ENCODE measurements at places on chromosomes 16 and 17. TPM values are rescaled to one million over a fixed set of nuclear protein-coding genes. Genes with fewer than 3 reads are reported as not detected.

DNA sequence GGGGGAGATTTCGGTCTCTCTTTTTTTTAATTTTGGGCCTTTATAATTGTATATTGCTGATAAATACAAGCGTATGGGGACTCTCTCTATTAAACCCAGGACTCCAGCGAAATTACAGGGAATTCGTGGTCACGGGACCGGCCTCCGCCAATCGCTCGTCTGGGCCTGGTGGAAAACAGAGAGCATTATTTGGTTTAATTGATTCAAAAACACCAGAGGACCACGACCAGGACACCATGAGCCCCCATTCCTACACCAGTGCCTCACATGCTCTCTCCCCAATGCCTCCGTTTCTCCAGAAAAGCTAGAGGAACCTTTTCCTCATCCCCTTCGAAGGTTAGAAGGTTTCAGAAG, at the start of gene HOXB2:
Gene HOXB2 (minus strand): TSS at position 88 of the 354 bp plus-strand sequence. CDS start 198 bp downstream, outside the sequence.
- DNase-seq: no peak

DNA sequence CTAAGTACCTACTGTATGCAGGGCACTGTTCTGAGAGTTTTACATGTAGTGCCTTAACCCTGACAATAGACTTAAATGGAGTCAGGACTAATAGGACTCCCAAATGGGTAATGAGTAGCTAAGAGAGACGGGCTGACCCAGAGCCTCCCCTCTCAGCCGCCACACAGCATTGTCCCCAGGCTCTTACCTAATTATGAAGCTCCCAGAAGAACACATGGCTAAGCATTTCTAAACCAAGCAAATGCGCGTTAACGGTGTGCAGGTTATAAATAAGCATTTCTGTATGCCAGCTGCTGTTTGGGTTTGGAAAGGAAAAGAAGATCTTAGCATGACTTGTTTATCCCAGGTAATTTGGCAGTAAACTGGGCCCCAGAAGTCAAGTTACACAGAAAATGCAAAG, 14.3 kb downstream of the KATNIP start:
- no peak for DNase-seq

- DNase-seq: no peak
Measured at GRCh38 chr17:4540224-4540651, 14.9 kb downstream of the MYBBP1A start.

DNA sequence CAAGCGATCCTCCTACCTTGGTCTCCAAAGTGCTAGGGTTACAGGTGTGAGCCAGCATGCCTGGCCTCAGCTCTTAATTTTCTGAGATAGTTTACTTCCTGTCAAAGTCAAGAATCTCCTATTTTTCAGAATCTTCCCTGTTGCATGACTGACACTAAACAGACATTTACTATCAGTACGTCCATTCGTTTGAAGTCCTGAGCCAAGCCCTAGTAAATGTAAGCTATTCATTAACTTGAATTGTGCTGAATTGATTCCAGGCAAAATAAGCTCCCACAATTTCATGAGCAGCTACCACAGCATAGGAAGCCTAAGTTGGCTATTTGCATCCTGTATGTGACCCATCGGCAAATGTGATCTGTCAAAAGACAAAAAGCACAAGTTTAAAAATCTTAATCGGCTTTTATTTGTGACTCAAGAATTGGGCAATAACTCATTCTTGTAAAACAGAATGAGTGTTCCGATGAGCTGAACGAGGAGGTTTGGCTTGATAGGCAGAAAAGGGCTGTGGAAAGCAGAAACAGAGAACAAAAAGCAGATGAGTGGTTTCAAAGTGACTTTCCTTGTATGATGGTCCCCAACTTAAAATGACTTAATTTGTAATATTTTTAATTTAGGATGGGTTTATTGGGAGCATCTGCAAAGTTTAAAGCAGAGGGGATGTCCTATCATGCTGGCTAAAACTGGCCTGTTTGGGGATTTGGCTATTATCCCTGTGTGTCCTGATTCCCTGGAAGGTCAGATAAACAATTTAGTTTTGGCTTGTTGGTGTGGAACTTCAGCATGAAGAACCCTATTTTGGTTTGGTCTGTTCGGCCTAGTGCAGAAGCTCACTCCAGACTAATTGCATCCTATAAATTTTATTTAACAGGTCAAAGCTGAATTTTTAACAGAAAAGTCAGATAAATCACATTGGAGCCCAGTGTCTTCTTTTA, 14.2 kb downstream of the RNF112 start:
- DNase-seq: no peak

- peak; percentile 46 for DNase-seq
Measured at GRCh38 chr16:89048871-89049422, 44.7 kb upstream of the ACSF3 start.

- no peak for DNase-seq
Measured at GRCh38 chr17:80198144-80198661, 21.9 kb downstream of the SGSH start.

- peak; percentile 24 for DNase-seq
Measured at GRCh38 chr17:1916963-1917715, 87.3 kb downstream of the RPA1 start.

DNA sequence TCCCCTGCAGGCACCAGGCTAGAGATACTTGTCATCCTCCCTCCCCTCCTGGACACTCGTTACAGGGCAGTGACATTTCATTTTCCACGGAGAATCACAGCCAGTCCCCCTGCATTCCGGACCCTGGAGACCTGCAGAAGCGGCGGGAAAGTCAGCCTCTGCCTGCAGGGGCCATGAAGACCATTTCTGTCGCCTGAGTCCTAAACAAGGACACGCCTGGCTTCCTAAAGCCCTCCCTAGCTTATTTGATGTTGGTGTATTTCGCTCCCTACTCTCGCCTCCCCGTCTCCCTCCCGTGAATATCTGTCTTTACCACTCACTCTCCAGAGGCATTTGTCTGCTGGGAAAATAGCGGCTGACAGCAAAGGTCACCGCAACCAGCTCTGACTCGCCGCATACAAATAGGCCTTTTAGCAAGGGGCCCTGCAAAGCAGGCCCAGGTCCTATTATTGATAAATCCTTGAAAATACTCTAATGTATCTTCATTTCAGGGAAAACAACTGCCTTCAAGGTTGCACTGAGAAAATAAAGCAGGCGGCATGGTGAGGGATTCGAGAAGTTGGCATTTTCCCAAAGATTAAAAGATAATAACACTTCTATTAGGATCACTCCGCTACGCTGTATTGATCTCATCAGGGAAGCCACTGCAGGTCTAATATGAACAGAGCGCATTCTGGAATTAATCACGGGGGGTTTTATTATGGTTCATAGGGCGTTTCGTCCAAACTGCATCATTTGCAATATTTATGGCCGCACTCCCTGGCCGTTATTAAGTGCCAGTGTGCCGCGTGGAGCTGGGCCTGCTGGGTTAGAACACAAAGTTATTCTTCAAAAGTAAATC, 447.1 kb upstream of the CDH5 start:
- DNase-seq: no peak

- DNase-seq: no peak
Measured at GRCh38 chr16:75471723-75472633, 7.5 kb upstream of the TMEM170A start.

- no peak for DNase-seq
Measured at GRCh38 chr16:19578378-19578971, 23.0 kb downstream of the VPS35L start.

- DNase-seq: no peak
Measured at GRCh38 chr17:8703001-8703400, 41.6 kb downstream of the CCDC42 start.

DNA sequence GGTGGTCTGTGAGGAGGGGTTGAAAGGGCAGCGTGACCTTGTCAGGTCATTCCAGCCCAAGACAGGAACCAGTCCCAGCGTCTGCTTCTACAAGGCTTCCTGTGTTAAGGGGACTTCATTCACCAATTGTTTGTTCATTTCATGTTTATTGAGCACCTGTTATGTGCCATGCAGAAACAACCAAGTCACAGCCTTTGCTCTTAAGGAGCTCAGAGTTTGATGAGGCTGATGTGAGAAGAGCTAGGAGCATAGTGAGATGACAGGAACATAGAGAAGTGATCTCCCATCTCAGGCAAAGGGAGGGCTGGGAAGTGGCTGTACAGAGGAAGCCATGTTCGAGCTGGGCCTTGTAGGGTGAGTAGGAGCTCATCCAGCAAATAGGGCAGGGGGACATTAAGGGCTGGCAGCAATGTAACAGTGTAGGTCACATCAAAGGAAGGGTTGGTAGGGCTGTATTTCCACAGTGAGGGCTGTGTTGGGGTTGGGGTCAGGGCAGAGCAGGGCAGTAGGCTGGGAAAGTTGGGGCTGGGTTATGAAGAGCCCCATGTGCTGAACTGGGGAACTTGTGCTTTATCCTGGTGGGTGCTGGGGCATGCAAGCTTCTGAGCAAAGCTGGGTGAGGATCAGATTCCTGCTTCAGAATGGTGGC, 79.8 kb downstream of the ARHGAP23 start:
- no peak for DNase-seq

- no peak for DNase-seq
Measured at GRCh38 chr16:10896165-10896564, 19.2 kb downstream of the CIITA start.

DNA sequence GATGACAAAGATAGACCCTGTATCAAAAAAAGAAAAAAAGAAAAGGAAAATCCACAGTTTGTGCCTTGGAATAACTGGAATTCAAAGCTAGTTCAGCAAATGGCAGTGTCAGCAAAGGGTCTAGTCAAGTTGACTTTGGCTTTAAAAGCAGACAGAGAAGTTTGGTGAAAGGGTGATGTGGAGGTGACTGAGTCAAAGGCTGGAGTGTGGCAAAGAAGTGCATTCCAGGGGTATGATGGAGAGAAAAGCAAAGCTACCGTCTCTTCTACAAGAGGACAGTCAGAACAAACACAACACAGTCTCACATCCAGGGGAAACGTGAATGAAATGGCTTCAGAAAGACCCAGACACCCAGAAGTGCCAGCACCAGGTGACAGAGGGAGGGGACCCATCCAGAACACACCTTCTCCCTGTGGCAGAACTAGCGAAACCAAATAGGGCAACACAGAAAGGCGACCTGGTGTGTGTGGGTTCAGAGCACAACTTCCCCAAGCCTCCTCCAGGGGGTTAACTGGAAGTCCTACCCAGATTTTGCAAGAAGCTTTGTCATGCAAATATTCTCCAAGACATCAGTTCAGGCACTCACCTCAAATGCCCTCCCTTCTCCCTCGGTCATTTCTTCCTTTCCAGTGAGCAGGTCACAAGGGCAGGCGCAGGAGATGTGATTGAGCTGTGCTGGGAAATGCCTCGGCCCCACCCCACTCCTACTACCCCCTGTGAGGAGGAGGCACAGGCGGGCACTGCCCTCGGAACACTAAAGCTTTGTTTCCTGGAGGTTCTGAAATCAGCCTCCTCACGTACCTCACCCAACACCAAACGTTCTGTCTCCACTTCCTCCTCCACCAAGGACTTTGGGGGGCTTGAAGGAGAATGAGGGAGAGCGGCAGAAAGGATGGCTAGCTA, 481.9 kb downstream of the SOX9 start:
- peak; percentile 72 for DNase-seq

DNA sequence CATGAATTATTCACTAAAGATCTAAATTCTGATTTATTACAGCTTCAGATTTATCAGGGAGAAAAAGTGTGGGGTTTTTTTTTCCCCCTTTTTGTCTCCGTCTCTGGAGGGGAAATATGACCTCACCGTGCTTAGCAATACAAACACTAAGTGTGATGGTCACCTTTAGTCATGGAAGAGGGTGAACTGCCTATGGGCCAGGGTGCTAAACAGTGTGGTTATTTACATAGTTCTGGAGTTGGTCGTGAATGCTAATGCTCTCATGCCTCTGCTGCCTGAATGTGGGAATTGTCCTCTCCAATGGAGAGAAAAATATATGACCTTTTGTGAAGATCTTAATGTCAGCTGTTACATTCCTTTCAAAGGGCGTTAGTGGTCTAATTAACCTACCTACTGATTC, 44.8 kb upstream of the MSI2 start:
- no peak for DNase-seq

DNA sequence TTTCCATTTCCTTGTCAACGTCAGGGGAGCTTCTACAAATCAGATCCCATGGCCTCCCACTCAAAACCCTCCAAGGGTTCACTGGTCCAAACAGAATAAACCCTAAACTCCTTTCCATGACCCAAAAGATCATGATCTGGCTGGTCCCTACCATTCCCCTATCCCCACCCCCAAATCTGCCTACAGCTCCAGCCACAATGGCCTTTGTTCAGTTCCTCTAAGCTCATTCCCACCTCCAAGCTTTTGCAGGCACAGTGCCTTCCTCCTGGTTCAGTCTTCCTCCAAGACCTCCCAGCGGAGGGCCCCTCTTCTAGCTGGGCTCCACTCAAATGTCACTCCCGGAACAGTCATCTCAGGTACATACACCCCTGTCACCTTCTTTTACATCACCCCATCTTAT, 2.0 kb downstream of the GPRC5B start:
- no peak for DNase-seq

DNA sequence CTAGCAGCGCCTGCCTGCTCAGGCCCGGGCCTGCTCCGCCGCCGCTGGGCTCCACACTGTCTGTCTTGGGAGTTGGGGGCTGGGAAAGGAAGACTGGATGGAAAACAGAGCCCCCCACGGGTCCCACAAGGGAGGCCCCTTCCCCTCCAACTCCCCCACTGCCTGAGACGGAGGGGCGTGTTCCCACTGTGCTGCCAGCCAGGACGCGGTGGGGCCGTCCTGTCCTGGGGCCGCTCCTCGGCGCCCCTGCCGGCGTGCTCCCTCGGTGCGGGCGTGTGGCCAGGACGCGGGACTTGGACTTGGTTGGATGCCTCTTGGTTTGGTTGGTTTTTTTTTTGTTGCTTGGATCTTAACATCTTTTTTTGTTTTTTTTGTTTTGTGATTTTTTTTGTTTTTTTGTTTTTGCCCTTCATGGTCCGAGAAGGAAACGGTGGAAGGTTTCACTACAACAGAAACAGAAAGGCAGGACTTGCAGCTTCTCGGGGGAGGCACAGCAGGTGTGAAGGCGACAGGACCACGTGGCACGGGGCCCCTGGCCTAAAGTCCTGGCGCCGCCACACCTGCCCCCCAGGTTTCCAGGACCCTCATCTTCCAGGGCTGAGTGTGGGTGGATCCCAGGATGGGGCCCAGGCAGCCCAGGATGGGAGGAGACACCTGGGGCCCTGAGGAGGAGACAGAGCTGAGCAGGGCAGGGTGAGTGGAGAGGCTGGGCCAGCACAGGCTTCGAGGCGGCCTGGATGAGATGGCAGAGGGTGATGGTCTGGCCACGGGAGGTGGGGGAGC, 16.0 kb downstream of the ENGASE start:
- peak; percentile 43 for DNase-seq

DNA sequence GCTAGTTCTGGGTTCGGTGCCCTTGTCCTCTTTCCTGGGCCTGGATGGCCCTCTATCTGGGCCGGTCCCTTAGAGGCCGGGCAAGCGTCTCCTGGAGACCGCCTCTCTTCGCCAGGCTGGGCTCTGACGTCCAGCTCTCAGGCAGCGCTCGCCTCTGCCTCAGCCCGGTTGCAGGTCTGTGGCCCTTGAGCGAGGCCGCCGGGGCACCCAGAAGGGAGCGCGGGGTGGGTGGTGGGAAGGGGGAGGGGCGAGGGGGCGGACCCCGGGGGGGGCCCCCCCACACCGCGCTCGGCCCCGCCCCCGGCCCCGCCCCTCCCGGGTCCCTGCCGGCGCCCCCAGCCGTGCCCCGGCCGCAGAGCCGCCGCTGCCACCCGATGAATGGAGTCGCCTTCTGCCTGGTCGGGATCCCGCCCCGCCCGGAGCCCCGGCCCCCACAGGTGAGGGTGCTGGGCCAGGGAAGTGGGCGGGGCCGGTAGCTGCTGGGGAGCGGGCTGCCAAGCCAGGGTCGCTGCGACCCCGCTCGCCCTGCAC, at the start of gene ARHGAP23:
Gene ARHGAP23 (plus strand): TSS at position 353 of the 531 bp plus-strand sequence. CDS start 22 bp downstream, at position 375.
- DNase-seq: peak; percentile 25

Gene UQCRC2
- total RNA-seq: 470 TPM

Gene TBC1D3K
- not detected for total RNA-seq

Gene ODAD4
- 2.1 TPM for total RNA-seq

Gene AGRP
- not detected for total RNA-seq

All from mucosa of descending colon (tissue), 3 donors.